Testis (tissue), 5 donors: ENCODE measurements at places on chromosomes 3 and 15. TPM values are rescaled to one million over a fixed set of nuclear protein-coding genes. Genes with fewer than 3 reads are reported as not detected.

The SGO1 gene
- 4.4 TPM for polyA plus RNA-seq

The MEX3B gene
- 55.3 TPM for polyA plus RNA-seq

The CFAP100 gene
- 74.2 TPM for polyA plus RNA-seq

The CP gene
- polyA plus RNA-seq: 6.1 TPM

The LRTM1 gene
- 0.22 TPM for polyA plus RNA-seq

The CPLX3 gene
- polyA plus RNA-seq: 3.6 TPM

The KLHL6 gene
- 1.4 TPM for polyA plus RNA-seq

The GRK7 gene
- 0.12 TPM for polyA plus RNA-seq

The NOX5 gene
- 7.9 TPM for polyA plus RNA-seq

The SLC33A1 gene
- 25.5 TPM for polyA plus RNA-seq

The ADAMTS7 gene
- polyA plus RNA-seq: 5.7 TPM

The RBM5 gene
- 214 TPM for polyA plus RNA-seq
